SK-N-SH (cell line): ENCODE measurements at places on chromosomes 3 and 15.

- H3K27me3 ChIP-seq: no peaks in the 10 kb centered on the region
- H3K27ac ChIP-seq: peak overlapping the region; percentile 62
- peak; percentile 42 for DNase-seq
- H3K36me3 ChIP-seq: peaks cover 45% of the 10 kb centered on the region
Measured at GRCh38 chr3:177051411-177051810, 145.9 kb downstream of the TBL1XR1 start.

DNA sequence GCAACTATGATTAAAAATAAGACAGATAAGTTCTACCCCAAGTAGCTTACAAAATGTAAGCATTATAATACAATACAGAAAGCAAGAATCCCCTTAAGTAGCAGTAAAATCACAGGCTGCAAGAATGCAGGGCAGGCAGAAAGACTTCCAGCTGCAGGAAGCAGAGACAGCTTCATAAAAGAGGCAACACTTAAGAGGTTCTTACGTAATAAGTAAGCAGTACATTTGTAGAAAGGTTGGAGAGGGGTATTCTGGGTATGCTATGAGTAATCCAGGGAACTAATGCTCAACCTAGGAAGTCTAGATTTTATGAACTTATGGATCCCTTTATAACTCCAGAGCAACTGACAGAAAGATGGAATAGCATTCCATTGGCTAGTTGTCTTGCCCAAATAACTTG is 151.6 kb downstream of the IL5RA start:
- H3K27ac ChIP-seq: no peak overlapping the region
- no peaks in the 10 kb centered on the region for H3K36me3 ChIP-seq
- no peaks in the 10 kb centered on the region for H3K27me3 ChIP-seq
- no peaks in the 10 kb centered on the region for H3K4me1 ChIP-seq

- no peaks in the 10 kb centered on the region for H3K27me3 ChIP-seq
- H3K4me1 ChIP-seq: no peaks in the 10 kb centered on the region
- H3K4me3 ChIP-seq: no peak overlapping the region
- H3K27ac ChIP-seq: no peak overlapping the region
- peaks cover 84% of the 10 kb centered on the region for H3K36me3 ChIP-seq
Measured at GRCh38 chr15:80945605-80946004, 44.0 kb downstream of the MESD start.

GRCh38 chr3:126132751-126133511 is 47.5 kb downstream of the ALDH1L1 start:
- DNase-seq: peak; percentile 16
- no peak overlapping the region for H3K27ac ChIP-seq
- H3K27me3 ChIP-seq: no peaks in the 10 kb centered on the region
- no peaks in the 10 kb centered on the region for H3K36me3 ChIP-seq
- H3K4me1 ChIP-seq: no peaks in the 10 kb centered on the region

DNA sequence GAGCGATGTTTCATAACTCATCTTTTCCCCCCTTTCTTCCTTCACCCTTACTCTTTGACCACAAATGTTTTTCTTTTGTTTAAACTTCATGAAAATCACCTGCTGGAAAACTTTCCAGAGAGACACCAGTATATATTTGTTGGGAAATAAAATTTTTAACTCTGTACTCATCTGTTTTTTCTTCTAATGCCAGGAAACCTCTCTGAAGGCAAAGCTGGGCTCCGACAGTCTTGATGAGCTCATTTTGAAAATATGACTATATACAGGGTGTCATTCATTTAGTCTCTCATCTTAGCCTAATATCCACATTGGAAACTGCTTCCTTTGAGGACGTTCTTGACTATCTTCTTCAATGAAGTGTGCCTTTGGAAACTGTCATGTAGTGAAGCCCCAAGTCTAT is 339.6 kb upstream of the ROBO2 start:
- no peaks in the 10 kb centered on the region for H3K36me3 ChIP-seq
- no peak overlapping the region for H3K27ac ChIP-seq
- no peaks in the 10 kb centered on the region for H3K27me3 ChIP-seq
- no peak for DNase-seq

- no peak overlapping the region for H3K4me3 ChIP-seq
- no peak for DNase-seq
- H3K27ac ChIP-seq: no peak overlapping the region
- no peaks in the 10 kb centered on the region for H3K4me1 ChIP-seq
- no peaks in the 10 kb centered on the region for H3K27me3 ChIP-seq
Measured at GRCh38 chr15:54045397-54045796, 67.2 kb downstream of the UNC13C start.

GRCh38 chr3:128813097-128813496 is 66.3 kb upstream of the ACAD9 start:
- no peak for DNase-seq
- no peaks in the 10 kb centered on the region for H3K27me3 ChIP-seq
- H3K4me3 ChIP-seq: no peak overlapping the region
- H3K4me1 ChIP-seq: no peaks in the 10 kb centered on the region
- H3K27ac ChIP-seq: no peak overlapping the region; the same call in 1 of the 2 replicates

- no peak for DNase-seq
- H3K4me3 ChIP-seq: no peak overlapping the region
- no peaks in the 10 kb centered on the region for H3K27me3 ChIP-seq
- no peak overlapping the region for H3K27ac ChIP-seq
Measured at GRCh38 chr3:30189900-30190299, 416.5 kb upstream of the TGFBR2 start.

- H3K27me3 ChIP-seq: peaks cover 5% of the 10 kb centered on the region; the same call in 1 of the 2 replicates
- DNase-seq: no peak
- no peaks in the 10 kb centered on the region for H3K36me3 ChIP-seq
Measured at GRCh38 chr15:78237146-78237545, 2.8 kb upstream of the ACSBG1 start.

DNA sequence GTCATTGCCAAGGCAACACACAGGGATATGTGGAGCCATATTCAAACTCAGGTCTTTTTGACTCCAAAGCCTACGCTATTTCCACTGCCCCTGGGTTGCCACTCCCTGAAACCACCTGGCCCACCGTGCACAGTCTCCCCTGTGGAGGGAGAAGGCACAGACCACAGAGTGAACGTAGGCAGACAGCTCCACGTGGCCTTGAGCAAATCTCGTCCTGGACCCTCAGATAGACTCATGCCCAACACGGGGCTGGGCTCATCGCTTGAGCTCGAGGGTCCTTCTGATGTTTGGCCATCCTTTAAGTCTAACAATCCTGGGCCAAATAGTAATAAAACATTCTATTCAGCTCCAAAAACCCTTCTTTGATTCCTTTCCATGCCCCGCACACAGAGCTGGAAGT is 72.0 kb downstream of the CPN2 start:
- no peak for DNase-seq
- H3K4me3 ChIP-seq: no peak overlapping the region
- peaks cover 5% of the 10 kb centered on the region; the same call in 1 of the 2 replicates for H3K27me3 ChIP-seq
- H3K36me3 ChIP-seq: no peaks in the 10 kb centered on the region

GRCh38 chr15:60528530-60528929 is 49.6 kb upstream of the ICE2 start:
- H3K27me3 ChIP-seq: no peaks in the 10 kb centered on the region
- H3K27ac ChIP-seq: no peak overlapping the region
- H3K36me3 ChIP-seq: no peaks in the 10 kb centered on the region
- no peak for DNase-seq

- H3K27ac ChIP-seq: no peak overlapping the region
- no peaks in the 10 kb centered on the region for H3K27me3 ChIP-seq
- H3K4me1 ChIP-seq: peaks cover 21% of the 10 kb centered on the region; the same call in 1 of the 2 replicates
- no peaks in the 10 kb centered on the region for H3K36me3 ChIP-seq
Measured at GRCh38 chr3:78825118-78825857, 942.5 kb downstream of the ROBO1 start.

- H3K36me3 ChIP-seq: no peaks in the 10 kb centered on the region
- DNase-seq: no peak
- H3K27ac ChIP-seq: no peak overlapping the region
- no peaks in the 10 kb centered on the region for H3K27me3 ChIP-seq
Measured at GRCh38 chr15:95687686-95688085, 642.8 kb upstream of the NR2F2 start.

DNA sequence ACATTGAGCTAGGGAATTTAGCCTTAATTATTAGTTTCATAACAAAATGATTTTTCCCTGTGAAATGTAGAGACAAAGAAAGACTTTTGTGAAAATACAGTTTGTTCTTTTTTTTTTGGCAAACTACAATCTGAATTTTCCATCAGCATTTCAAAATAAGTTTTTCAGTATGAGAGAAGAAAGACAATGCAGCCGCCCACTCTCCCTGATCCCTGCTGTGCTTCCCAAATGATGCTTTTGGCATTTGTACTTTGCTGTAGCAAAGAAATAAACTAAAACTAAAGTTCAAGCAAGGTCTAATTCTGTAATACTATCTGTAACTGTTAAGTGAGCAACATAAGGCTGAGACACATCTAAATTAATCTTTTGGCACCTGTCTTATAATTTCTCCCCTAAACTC is 782.2 kb downstream of the VGLL3 start:
- no peak overlapping the region for H3K4me3 ChIP-seq
- no peak for DNase-seq
- H3K4me1 ChIP-seq: no peaks in the 10 kb centered on the region
- no peaks in the 10 kb centered on the region for H3K27me3 ChIP-seq

DNA sequence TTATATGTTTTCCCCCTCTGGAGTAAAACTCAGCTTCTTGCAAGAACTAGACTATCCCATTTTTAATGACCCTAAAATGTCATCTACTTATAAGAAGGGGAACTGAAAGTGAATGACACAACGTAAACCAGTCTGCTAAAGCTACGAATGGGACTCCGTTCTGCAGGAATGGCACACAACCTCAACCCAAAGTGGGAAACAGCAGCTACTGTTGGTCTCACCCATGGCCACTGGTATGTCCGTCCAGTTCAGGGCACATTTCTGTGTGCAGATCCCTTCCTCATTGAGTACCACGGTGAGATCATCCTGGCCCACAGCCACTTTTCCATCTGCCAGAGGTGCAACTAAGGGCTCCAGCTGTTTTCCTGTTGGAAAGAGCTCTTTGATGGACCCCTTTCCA is 23.8 kb downstream of the VPS39 start:
- no peak overlapping the region for H3K4me3 ChIP-seq
- peaks cover 83% of the 10 kb centered on the region for H3K36me3 ChIP-seq
- DNase-seq: no peak
- H3K27me3 ChIP-seq: no peaks in the 10 kb centered on the region
- H3K27ac ChIP-seq: no peak overlapping the region

DNA sequence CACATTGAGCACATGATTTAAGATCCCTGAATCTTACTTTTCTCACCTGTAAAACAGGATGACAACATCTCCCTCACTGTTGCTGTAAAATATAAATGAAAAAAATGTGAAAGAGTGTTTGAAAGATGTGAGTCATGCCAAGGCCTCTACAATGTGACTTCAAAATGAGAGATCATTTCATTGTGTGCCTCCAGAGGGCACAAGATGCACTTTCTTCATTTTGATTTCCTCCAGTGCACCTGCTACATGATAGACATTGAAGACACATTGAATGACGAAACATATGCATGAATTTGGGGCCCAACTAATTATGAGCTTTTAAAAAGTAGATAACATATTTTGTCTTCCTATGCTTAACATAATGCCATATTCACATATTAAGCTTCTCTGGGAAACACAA is 170.3 kb downstream of the MOBP start:
- H3K36me3 ChIP-seq: no peaks in the 10 kb centered on the region
- H3K27me3 ChIP-seq: no peaks in the 10 kb centered on the region
- H3K4me3 ChIP-seq: no peak overlapping the region
- no peak for DNase-seq
- H3K27ac ChIP-seq: no peak overlapping the region

DNA sequence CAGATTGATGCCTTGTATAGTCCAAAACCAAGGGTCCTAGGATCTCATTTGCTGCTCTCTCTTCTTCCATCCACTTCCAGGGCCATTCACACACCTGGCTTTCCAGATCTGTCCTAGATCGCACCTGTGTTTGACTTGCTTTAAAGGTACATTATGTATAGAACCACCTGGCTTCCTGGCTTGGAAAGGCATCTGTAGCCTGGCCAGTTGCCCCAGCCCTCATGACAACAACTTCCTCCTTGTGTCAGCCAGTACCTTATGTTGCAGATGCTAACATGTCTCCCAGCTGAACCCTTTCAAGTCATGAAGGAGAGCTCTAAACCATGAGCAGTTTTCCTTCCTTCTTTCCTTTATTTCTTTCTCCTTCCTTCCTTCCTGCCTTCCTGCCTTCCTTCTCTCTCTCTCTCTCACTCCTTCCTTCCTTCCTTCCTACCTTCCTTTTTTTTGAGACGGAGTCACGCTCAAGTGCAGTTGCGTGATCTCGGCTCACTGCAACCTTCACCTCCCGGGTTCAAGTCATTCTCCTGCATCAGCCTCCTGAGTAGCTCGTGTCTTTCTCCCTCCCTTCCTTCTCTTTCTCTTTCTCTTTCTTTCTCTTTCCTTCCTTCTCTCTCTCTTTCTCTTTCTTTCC is 2.5 kb upstream of the HTR3C start:
- no peak overlapping the region for H3K4me3 ChIP-seq
- H3K27ac ChIP-seq: no peak overlapping the region
- H3K4me1 ChIP-seq: no peaks in the 10 kb centered on the region
- no peaks in the 10 kb centered on the region; the same call in 1 of the 2 replicates for H3K27me3 ChIP-seq
- DNase-seq: no peak

DNA sequence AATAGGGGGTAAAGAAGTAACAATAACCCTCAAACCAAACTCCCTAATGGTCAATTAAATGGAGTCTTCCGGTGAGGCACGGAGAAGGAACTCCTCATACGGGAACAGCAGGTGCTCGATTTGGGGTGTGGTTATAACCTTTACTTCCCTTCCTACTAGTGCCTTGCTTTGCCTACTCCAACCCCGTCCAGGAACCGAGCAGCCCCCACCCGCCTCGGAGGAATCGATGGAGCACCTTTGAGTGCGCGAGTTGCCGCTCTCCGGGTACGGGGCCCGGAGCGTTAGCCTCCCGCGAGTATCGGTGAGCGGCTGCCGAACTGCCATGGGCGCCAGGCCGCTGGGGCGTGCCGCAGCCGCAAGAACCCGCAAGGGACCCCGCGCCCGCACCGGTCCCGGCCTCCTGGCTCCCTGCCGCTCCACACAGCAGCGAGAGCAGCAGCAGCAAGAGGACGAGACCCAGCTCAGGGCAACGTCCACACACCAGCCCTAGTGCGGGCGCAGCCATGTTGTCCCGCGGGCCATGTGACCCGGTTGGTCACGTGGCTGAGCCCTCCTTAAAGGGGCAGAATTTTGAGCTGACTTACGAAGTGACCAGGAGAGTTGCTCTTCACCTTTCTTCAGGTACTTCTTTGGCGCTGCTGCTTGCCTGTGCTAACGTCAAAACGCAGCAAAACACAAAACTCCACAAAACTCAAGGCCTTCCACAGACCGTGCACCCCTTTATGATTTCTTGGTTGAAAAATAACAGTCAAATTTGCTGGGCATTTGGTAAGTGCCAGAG is at the start of gene SUMF1:
Gene SUMF1, minus strand, starts transcription at position 529 of the 781 bp plus-strand sequence. Its CDS starts 24 bp downstream, at position 505.
- peak within 1 kb of the TSS; percentile 99 for H3K4me3 ChIP-seq
- H3K4me1 ChIP-seq: no peaks in the 10 kb centered on the region
- H3K27me3 ChIP-seq: no peaks in the 10 kb centered on the region

GRCh38 chr15:45259796-45260195 is 7.8 kb downstream of the SLC28A2 start:
- no peak overlapping the region for H3K27ac ChIP-seq
- H3K4me3 ChIP-seq: no peak overlapping the region
- no peaks in the 10 kb centered on the region for H3K4me1 ChIP-seq
- no peaks in the 10 kb centered on the region for H3K27me3 ChIP-seq
- DNase-seq: no peak
